Esophagus muscularis mucosa (tissue), 4 donors: ENCODE measurements at places on chromosomes 6 and 20.

- DNase-seq, result no peak
Measured at GRCh38 chr20:13419477-13419876, 198.4 kb downstream of the ISM1 start.

DNA sequence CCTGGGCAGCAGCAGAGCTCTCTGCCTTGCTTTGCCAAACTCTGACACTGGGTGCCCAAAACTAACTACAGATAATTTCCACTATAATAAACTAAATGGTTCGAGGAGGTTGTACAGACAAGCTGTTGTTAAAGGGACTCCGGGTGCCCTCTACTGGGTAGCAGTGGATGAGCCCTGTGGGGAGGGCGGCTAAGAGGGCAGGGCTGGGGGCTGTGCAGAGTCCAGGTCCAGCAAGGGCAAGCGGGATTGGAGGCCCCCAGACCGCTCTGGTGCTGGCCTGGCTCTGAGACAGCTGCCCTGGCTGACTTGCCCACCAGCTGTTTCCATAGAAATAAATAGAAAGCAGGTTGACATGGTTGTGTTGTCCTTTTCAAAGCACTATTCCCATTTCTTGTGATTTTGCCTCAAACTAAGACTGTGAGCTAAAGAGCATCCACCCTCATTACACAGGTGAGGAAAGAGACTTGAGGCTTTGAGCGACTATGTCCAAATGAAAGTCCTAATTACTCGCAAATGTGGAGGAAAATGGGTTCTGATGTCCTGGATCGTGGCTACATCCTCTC, 167.6 kb upstream of the CST7 start:
- no peak for DNase-seq

DNA sequence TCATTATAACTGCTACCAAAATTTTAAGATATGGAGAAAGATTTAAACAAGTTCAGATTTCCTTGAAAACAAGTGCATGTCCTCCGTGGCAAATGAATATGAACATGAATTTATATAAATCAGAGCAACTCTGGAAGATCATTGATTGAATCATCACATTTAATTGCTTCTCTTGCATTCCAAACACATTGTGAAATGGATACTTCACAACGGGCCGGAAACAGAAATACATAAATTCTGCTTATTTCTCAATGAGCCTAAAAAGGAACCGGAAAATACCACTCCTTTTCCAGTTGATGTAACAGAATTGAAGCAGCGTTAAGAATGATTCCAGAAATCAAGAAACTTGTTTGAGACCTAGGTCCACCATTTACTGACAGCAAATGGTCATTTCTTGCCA, 134.6 kb upstream of the BTN3A2 start:
- no peak for DNase-seq

GRCh38 chr6:19535351-19535750, 301.8 kb upstream of the ID4 start:
- no peak for DNase-seq

- no peak for DNase-seq
Measured at GRCh38 chr20:17722493-17723300, 22.9 kb downstream of the BANF2 start.

- DNase-seq, result no peak
Measured at GRCh38 chr6:106011476-106011875, 74.7 kb upstream of the PRDM1 start.
